ENCODE measurements at places on chromosomes 1 and 21. TPM values are rescaled to one million over a fixed set of nuclear protein-coding genes. Genes with fewer than 3 reads are reported as not detected.

- DNase-seq: no peak
These were observed 170.8 kb downstream of the LBR start for GRCh38 chr1:225257081-225257480.

RRP1 gene
- 16.7 TPM for total RNA-seq

C1orf216 gene
- 26.9 TPM for total RNA-seq

- DNase-seq: no peak
These were observed 547 bp downstream of the FOXD2 start for GRCh38 chr1:47438165-47439016.

C1orf94 gene
- total RNA-seq: 0.45 TPM

FCAMR gene
- total RNA-seq: not detected

- DNase-seq: no peak
These were observed 371 bp downstream of the ARID1A start for GRCh38 chr1:26696119-26696653.

DNA sequence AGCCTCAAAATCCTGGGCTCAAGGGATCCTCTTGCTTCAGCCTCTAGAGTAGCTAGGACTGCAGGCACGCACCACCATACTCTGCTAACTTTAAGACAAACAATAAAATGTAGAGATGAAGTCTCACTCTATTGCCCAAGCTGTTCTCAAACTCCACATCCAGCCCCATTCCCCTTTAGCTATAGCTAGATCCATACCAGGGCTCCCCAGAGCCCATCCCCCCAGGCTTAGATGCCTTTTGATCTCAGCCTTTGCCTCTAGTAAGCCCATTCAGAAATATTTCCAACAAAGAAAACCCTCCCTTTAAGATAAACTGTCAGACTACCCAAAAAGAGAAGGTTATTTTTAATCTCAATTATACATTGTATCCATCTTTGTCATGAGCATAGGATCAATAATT lies 325.4 kb downstream of the CHRM3 start:
- DNase-seq: no peak

GRCh38 chr1:162151900-162152829 lies 82.7 kb downstream of the NOS1AP start:
- DNase-seq: no peak

IRF6 gene
- total RNA-seq: 1.8 TPM

DNA sequence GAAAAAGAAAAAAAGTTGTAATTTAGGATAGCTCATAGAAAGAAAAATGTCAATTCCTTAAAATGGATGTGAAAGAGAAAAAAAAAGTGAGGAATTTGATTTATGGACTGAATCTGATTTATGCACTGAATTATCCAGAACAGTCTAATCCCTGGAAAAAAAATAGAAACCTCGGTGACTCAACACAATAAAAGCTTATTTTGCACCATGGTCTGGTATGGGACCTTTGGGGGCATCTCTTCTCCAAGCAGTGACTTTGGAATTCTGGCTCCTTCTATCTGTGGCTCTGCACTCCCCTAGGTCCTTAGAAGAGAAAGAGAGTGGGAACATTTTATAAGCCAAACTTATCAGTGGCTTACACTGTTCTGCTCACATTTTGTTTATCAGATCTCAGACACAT lies 471.7 kb upstream of the B3GALT2 start:
- no peak for DNase-seq

DNA sequence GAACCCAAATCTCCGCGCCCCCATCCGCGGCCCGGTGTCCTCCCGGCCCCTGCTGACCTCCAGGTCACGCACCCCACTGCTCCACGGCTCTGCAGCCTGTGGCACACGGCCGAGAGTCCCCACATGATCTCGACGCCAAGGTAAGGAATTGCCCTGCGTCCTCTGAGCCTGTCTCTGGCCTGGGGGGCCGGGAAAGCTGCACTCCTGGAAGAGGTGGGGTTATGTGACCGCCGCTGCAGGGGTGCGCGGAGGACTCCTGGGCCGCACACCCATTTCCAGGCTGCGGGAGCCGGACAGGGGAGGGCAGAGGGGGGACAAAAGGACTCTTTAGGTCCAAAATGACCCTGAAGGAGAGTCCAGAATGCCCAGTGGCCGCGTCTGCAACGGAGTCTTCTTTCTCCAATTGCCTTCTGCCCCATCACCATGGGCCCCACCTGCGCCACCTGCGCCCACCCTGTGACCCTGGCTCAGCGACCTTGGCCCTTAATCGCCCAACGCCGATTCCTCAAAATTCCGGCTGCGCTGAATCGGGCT lies 997 bp upstream of the SIM2 start:
- no peak for DNase-seq

- DNase-seq: no peak
These were observed 5.5 kb downstream of the LAPTM5 start for GRCh38 chr1:30751830-30752650.

CLIC4 gene
- total RNA-seq: 76.4 TPM

DNA sequence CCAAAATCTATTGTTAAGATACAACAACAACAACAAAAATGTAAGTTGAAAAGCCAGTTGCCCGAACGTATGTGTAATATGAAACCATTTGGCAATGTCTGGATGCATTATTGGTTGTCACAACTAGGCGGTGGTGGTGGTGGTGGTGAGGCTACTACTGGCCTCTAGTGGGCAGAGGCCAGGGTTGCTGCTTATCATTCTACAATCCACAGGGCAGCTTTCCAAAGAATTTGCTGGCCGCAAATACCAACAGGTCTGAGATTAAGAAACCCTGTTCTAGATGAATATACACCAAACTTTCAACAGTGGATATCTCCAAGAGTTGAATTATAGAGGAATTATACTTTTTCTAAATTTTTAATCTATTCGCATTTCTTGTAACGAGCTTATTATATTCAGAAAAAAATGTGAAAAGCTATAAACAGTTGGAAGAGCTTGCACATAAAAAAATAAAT lies 26.8 kb upstream of the ZNF697 start:
- DNase-seq: peak; percentile 33

DNA sequence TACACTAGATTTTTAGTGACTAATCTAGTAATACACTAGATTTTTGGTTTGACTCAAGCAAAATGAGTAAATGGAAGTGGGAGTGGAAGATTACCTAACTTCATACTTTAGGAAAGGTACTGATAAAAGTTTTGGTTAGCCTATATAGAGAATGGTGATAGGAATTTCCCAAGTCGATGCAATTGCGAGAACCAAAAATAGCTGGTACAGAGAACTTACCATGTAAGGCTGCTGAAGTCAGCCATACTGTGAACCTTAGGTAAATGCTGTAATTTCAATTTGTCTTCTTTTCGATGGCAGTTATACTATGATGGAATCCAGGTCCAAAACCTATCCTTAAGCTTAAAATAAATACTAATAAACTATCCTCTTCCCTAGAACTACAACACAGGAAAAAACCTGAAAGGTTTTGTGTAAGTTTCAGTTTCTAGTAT lies 4.6 kb downstream of the PNRC2 start:
- DNase-seq: no peak

ARHGEF16 gene
- total RNA-seq: 0.45 TPM

DNA sequence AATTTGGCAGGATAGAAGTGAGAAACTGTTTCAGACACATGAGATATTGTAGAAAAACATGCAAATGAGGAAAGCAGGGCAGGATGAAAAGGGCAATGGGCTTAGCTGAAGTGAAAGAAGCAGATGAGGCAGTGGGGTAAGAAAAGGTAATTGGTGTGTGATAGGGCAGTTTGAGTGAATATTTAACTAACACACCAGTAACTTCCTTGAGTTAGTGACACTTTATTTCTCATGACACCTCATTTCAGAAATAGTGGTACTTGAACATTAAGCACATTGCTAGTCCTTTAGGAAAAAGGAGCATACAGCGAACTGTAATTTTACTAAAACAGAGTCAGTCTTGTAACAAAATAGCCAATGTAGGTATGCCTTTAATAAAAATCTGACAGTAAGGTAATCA lies 415.0 kb downstream of the DPYD start:
- no peak for DNase-seq

SPATA46 gene
- not detected for total RNA-seq

- no peak for DNase-seq
These were observed 123.7 kb upstream of the COP1 start for GRCh38 chr1:176330782-176331181.

GRCh38 chr1:39908534-39908933 lies 6.8 kb upstream of the MYCL start:
- DNase-seq: no peak

DNA sequence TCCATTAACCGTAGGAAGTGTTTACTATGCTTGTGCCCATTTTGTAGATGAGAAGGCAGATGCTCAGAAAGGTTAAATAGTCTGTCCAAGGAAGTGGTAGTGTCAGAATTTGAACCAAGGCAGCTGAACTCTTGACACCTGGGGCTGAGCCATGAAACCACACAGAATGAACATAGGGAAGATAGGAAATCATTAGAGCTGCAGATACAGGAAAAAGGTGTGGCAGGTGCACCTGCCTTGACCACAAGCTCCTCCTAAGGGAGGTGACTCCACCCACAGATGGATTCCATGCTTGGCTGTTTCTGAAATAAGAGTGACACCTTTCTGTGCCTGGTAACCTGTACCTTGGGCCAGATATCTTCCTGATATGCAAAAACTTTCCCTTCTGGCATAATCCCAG lies 69.9 kb upstream of the IGSF21 start:
- DNase-seq: no peak

DNA sequence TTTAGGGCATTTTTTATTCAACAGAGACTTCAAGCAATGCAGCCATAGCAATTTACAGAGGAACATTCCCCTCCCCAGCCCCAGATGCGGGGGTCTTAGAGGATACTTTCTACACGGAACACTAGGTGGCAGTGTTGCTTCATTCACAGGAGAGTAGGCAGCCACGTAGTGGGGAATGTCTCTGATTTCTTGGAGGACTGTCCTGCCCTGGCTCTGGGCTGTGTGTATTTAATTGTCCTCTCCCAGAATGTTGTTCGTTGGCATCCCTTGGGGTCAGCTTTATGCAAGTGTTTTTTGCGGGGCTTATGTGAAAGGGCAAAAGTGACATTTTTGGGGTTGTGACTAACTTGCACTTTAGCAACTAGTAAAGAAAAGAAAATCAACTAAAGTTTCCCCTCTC lies 96.9 kb downstream of the PAPPA2 start:
- peak; percentile 72 for DNase-seq

ACTL8 gene
- total RNA-seq: not detected

- no peak for DNase-seq
These were observed 7.2 kb downstream of the INTS3 start for GRCh38 chr1:153735090-153735420.

EPHA10 gene
- 8.8 TPM for total RNA-seq

- DNase-seq: no peak
These were observed 37.6 kb upstream of the CLIC4 start for GRCh38 chr1:24707687-24708086.

- no peak for DNase-seq
These were observed 16.3 kb downstream of the SETD4 start for GRCh38 chr21:36044056-36044455.

DNA sequence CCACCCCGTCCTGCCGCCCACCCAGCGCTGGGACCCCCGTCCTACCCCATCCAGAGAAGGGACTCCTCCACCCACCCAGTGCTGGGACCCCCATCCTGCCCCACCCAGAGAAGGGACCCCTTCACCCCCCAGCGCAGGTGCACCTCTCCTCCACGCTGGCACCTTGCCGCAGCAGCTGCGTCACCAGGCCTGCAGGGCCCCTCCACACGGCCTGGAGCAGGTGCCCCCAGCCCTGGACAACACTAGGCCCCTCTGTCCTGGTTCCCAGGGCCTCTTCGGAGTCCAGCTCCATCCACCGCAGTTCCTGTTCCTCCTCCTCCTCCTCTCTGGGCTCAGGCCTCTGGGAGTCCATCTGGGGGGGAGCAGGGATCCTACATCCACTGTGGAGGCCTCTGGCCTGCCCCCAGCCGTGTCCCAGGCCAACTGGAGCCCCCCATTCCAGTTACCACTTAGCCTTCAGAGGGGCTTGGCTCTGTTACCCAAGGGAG lies 378 bp downstream of the ANKRD65 start:
- DNase-seq: no peak

DNA sequence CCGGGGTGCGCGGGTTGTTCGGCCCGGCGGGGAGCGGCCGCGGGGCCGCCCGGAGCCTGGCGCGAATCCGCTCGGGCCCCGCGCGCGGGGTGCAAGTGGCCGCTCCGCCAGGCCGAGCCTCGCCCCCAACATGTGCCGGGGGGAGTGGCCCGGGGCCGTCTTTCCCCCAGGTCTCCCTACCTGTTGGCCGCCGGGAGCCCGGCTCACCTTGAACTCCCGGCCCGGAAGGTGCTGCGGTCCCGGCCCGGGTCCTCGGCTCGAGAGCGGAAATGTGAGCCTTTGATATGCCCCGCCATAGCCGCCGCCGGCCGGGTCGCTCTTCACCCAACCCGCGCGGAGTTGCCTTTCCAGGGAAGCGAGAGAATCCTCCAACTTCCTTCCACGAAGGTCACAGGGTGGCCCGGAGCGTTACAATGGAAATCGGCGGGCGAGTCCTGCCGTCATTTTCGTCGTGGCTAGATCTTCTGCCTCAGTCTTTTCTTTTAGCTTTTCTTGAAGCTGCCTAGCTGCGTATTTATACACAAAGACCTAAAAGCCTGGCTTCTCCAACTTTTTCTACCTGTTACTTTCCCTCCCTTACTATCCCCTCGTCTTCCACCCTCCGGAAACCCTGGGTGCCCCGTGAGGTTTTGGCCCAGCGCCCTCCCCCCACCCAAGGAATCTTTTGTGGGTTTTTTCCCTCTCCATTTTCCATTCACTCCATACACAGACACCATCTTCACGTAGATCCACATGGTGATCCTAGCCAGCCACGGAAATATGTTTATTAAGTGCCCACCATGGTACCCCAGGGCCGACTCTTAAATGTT lies 867 bp downstream of the PTGFRN start:
- DNase-seq: no peak

DNA sequence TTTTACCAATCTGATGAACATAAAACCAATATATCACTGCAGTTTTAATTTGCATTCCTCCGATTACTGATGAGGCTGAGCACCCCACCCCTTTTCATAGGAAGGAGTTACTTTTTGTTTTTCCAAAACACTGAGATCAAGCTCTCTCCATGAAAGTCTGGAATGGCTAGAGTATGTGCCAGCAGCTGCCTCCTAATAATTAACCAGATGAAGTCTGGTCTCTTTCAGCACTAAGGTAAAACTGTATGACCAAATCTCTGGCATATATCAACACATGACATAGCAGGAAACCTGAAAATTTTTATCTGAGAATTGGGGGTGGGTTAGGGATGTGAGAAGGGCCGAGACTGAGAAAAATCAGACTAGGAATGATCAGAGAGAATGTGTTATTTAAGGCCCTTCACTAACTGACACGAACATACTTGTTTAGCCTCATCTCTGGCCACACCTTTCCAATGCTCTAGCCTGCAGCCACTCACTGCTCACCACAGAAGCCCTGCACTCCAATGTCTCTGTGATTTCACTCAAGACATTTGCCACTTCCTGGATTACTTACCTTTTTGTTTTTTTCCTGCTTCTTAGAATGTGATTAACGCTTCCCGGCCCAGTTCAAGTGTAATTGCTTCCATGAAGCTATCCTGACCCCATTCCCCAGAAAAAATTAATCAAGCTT lies 34.7 kb downstream of the WASF2 start:
- DNase-seq: no peak

- DNase-seq: no peak
These were observed 10.3 kb downstream of the SIM2 start for GRCh38 chr21:36709030-36709867.

Data from cerebellum (tissue), 4 donors.